Aorta (tissue), 5 donors: ENCODE measurements at places on chromosomes 13 and 19. TPM values are rescaled to one million over a fixed set of nuclear protein-coding genes. Genes with fewer than 3 reads are reported as not detected.
A peak's percentile ranks its signal among the peaks of the same experiment; 100 is the strongest.

- no peak for DNase-seq
Observed at GRCh38 chr19:57675881-57676280, 5.9 kb upstream of the ZNF551 start.

DNA sequence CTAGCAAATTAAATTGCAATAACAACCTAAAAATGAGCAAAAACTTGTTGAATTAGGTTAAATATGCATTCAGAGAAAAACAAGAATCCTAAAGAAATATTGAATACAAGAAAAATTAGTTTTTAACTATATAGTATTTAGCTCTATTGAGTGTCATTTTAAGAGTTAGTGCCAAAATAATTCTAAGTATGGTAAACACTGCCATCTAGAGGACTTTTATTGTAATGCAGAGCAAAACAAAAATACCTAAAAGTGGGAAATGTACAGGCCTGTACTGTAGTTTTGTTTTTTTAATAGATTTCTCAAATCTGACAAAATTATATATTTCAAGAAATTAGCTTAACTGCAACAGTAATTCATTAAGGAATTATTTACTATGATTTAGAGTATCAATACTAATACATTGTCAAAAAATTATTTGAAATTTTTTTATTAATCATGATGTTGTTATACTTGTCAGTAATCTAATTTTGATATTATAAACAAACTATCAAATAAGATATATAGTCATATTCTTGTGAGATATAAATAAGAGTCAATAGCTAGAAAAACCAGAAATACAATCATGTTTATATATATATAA, 8.2 kb upstream of the PCDH9 start:
- DNase-seq: no peak

KIR3DL1 gene
- total RNA-seq: not detected

GRCh38 chr19:12052497-12053169, at the start of gene ZNF878:
ZNF878 (minus strand) TSS chr19:12052961; CDS start chr19:12052801, 160 bp downstream.
- peak; percentile 95 for DNase-seq

GRCh38 chr19:40410030-40410389, 3.2 kb downstream of the PRX start:
- DNase-seq: no peak

- DNase-seq: no peak
Observed at GRCh38 chr19:7715671-7716070, 13.7 kb upstream of the FCER2 start.
